ENCODE measurements at places on chromosomes 2 and 18.

DNA sequence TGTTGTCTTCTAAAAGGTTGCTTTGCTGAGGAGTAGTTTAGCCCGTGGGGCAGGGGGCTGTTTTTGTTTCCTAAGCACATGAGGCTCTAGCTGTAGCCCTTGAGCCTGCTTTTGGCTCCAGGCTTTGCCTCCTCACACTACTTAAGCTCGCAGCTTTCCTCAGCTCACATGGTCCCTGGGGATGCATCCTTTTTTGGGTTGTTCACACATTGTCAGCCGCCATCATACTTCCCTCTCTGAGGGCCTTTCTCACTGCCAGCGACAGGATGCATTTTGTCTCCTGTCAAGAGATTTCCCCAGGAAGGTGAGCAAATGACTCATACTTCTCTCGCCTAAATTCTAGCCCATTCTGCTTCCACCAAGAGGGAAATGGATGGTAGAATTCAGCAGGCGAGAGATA, 279.5 kb upstream of the PKDCC start:
- no peak for DNase-seq

GRCh38 chr18:755506-755905, 43.1 kb upstream of the ENOSF1 start:
- no peak for DNase-seq

DNA sequence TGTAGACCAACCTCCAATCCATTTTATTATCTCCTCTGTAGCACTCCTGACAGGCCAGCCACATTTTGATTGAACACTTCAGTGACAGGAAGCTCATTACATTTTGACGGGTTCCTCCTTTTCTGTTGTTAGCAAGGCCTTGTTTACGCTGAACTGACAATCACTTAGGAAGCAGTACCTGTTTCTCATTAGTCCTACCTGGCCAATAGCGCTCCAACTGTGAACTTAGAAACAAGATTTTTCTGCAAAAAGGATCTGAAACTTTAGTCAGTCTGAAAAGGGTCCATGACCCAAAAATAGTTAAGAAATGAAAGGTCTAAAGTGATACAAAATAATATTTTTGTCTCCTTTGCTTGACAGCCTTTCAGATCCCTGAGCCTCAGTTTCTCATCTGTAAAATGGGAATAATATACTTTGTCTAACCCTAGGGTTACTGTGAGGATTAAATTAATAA, 119.6 kb upstream of the MSTN start:
- peak; percentile 26 for DNase-seq

GRCh38 chr2:5528706-5529105, 163.5 kb upstream of the SOX11 start:
- no peak for DNase-seq

DNA sequence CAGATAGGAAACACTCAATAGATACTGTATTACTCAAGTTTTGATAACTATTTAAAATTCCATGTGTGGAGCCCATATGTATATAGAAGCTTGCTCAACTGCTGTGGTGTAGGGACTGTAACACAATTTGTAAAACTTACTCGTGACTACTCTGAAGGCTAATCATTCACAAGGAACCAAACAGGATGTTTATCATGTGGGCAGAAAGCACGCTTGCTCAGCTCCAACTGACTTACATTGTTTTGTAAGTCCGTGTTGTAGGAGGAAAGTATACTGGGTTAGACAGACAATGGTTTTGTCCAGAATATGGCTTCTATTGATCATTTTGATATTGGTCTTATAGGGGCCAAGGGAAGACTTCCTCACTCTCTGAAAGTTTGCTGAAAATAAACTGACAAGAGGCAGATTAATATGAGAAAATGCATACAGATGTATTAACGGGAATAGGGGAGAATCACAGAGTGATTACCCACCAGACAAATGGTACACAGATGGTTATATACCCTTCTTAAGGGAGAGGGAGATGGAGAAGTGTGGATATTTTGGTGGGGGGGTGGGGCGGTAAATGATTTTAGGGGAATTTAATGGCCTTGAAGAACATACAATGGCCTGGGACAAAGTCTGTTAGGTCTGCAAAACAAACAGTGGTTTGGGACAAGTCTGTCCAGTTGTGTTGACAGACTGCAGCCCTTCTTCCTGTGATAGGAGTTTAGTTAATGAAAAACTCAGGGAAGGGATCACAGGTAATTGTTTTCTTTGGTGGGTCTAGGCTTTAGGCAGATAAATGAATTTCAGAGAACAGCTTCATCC, 259.3 kb upstream of the SP5 start:
- no peak for DNase-seq

DNA sequence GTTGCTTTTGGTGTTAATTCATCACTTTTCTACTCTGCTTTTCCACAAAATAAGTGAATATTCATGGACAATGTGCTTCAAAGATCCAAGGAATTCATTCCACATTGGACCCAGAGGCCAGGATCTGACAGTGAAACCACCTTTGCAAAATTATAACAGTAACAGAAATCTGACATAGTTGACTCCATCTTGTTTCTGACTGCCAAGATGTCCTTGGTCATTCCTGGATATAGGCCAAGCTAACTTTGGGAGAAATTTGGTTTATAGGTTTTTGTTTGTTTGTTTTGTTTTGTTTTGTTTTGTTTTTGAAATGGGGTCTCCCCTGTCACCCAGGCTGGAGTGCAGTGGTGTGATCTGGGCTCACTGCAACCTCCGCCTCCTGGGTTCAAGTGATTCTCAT, 10.3 kb downstream of the MPPE1 start:
- no peak for DNase-seq

GRCh38 chr2:85032621-85033020, 61.7 kb downstream of the KCMF1 start:
- DNase-seq, result no peak

DNA sequence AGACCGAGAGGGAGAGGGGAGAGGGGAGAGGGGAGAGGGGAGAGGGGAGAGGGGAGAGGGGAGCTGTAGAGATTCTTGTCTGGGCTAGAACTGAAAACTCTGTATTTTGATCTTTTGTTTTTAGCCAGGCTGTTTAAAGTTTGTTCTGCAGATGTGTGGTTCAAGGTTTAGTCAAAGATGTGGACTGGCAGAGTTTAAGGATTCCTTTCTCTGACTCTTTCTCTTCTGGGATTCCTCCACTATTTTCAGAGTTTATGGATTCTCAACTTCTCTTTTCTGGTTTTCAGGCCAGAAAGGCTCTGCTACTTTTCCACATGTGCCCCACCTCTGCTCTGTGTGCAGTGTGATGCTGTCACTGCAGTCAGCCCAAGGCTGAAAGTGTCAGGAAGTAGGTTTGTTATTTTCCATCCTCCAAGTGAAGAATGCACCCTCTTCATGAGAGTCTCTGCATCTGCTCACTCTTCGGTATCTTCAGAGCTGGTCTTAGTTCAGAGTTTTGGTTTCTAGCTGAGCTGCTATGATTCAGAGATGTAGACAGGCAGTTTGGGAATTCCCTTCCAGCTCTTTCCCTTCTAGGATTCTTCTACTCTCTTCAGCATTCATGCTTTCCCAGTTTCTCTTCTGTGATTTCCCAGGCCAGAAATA, 130.9 kb upstream of the SMAD7 start:
- no peak for DNase-seq

Data from germinal center (tissue), 1 donor.